ENCODE measurements at places on chromosomes 3 and 15.

DNA sequence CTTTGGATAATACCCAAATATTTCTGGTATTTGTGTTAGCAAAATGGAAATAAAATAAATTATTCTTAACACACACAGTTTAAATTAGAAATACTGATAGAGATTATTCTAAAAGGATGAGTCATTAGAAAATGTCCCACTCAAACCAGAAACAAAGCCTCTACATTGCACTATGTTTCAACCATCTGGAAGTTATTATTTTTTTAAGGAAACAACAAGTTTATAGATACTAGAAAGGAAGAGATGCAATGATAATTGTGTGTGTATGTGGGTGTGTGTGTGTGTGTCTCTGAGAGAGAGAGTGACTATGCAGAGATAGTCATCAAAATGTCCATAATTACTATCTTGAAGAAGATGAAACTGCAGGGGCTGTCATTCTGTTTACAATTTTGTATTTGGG is 1340.5 kb downstream of the ROBO1 start:
- DNase-seq: no peak

- DNase-seq: no peak
Measured at GRCh38 chr3:176905331-176905730, 292.0 kb downstream of the TBL1XR1 start.

DNA sequence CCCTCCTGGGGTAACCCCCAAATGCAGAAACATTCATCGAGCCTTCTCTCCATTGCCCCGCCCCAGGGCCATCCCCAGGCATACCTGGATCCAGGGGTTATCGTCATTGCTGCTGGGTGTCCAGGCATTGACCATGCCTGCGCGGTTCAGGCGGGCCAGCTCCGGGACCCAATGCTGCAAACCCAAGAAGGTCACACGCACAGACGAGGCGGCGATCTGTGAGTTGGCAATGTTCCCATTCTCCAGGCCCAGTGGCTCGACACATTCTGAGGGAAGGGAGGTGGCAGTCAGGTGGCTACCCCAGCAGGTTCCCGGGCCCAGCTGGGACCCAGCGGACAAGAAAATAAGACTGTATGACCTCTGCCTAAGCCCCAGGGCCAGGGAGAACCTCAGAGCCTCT is 6.1 kb downstream of the MFGE8 start:
- DNase-seq: no peak

GRCh38 chr3:30199096-30199759 is 407.2 kb upstream of the TGFBR2 start:
- DNase-seq: peak; percentile 47

GRCh38 chr15:71111181-71111565 is 4.1 kb upstream of the THSD4 start:
- DNase-seq: no peak

DNA sequence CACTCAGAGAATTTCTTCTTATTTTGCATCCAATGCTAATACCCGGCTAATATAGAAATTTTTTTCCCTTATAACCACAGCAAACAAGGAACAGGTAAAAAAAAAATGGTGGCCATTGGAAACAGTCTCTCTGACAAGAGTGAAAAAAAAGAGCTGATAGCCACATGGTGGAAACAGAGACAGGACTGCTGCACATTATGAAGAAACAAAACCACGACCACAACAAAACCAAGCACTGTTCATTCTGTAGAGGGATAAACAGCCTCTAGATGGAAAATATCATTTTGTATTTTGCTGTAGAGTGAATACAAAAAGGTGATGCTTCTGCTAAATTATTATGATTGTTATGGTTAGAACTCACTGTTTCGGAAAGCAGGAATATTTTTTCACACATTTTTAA is 686.2 kb downstream of the NLGN1 start:
- DNase-seq: no peak

DNA sequence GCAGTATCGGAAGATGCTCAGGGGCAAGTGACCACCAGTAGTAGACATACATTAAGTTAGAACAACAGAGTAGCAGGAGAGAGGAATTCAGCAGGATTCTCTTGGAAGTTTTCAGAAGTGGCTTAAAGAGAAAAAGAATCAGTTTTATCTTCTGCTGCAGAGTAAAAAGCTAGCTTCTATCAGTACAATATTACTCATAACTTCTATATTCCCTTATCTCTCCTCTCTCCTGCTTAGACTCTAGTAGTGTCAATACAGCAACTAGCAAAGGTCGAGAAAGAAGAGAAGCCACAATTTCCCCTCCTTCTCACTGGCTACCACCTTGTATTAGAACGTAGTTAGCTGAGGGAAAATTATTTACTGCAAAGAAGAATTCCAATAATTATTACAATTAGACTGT is 539.7 kb downstream of the DIPK2A start:
- DNase-seq: no peak

Measured in stimulated activated naive CD4-positive, alpha-beta T cell treated with Interleukin-2 at 50 U/mL for 16 hours (primary cell).